ENCODE measurements at places on chromosomes 2 and 18.

DNA sequence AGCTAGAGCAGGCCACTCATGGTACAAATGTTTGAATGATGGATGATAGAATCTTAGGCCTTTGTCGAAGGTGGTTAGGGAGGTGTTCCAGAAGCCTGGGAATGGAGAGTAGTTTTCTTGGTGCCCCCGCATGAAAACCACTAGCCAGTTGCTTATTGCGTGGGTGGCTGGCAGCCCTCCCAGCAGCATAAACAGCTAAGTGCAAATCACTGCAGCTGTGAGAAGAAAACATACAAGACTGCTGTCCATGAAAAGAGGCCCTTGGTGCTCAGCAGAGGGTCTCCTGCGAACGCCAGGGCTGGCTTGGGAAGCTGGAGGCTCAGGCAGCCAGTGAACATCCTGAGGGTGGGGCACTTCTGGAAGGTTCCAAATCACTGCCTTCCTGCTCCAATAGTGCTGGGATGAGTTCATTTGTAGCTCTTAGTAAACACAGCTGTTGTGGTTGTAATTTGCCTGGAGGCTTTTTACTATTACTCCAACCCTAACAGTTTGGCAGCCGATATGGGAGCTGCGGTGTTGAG, 118.8 kb downstream of the MGAT5 start:
- no peak for DNase-seq

- no peak for DNase-seq
Measured at GRCh38 chr2:168935810-168936581, 34.9 kb downstream of the G6PC2 start.

GRCh38 chr18:24992491-24992890, 359.5 kb downstream of the ZNF521 start:
- DNase-seq: no peak

- no peak for DNase-seq
Measured at GRCh38 chr2:136253288-136254004, 135.5 kb upstream of the CXCR4 start.

- DNase-seq: no peak
Measured at GRCh38 chr2:190618030-190618429, 30.9 kb upstream of the NAB1 start.

DNA sequence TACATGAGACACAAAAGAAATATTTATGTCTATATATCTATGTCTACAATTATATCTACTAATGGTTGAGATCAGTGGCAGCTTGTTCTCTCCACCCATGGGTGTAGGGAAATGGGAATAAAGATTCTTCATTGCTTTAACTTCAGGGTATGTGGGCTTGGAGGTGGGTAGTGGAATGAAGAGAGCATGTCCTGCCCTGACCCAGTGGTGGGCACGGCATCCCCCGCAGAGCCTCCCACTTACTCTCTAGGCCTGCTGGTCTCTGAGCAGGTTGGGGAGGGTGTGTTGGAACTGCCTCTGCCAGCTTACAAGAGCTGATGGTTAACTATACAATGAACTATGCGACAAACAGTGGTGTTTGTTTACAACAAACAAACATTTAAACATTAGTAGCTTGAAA, 152.5 kb upstream of the SKOR2 start:
- DNase-seq: no peak

GRCh38 chr2:215083146-215083545, 55.3 kb downstream of the ABCA12 start:
- no peak for DNase-seq

DNA sequence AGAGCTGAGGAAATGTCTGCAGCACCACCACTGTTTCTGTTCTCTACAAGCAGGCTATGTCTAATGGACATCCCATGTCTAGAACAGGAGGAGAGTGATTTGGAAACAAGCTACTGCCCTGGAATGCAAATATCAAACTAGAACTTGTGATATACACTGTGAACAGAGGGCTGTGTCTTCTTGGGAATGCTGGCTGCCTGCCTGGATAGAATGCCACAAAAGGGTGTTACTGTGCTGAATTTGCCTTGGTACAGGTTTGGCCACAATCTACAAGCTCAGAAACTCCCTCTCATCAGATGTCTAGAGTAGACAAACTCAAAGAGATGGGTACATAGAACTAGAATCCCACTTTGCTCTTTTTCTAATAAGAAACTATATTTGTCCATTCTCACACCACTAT, 170.5 kb downstream of the NYAP2 start:
- DNase-seq: no peak

DNA sequence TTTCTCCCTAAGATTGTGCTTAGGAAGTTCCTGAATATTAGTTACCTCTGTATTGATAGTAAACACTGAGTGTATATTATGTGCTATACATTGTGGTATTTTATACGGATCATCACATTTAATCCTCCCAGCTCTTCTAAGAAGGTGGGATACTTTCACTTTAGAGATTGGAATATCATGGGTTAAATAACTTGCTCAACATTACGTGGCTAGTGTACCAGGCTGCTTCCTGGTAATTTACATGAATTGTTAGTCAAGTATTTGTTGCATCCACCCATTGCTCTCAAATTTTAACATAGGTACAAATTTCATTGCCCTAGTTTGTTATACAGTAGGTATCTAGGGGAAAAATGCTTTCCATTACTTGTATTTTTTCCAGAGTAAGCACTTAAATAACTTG, 21.4 kb downstream of the FAM98A start:
- no peak for DNase-seq

DNA sequence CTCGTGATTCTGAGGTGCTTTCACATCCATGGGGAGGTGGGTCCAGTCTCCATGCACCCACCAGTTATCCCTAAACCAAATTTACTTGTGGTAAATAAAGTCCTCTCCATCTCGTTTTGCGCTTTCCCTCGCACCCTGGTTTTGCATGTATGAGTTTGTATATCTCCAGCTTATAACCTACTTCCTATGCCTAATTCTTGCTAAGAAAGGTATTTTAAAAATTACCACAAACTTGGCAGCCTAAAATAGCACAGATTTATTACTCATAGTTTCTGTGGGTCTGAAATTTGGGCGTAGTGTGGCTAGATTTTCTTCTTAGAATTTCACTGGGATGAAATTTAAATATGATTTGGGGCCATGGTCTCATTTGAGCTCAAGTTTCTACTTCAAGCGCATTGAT, 511.5 kb downstream of the NYAP2 start:
- no peak for DNase-seq

DNA sequence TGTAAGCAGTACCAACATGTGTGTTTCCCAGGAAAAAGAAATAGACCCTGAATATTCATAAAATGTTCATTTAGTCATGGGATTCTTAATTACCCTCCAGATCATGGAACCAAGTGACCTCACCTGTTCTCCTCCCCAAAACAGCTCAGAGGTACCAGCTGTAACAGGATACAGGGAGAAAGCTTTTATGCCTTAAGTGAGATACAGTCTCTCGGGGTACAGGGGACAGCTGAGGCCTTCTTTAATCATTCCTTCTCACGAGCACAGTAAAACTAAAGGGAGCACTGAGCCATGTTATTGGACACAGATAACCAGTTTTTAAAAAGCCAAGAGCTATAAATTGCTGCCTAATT, 16.6 kb downstream of the EPHA4 start:
- DNase-seq: no peak

DNA sequence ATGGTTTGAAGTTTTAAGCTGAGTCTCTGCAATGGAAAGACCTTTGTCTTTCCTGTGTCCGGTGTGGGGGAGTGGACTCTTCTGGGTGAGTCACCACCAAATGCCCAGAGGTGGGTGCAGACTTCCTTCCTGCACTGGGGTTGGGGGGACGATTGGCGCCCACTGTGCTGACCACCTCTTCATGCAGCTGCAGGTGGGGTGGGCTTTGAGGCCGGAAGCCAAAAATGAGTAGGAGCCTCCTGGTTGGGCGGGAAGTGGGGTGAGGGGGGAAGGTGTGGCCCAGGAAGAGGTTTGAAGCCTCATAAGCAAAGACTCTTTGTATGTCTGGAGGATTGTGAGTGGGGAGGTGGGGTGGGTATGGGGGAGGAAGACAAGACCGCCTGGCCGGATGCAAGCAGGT, 27.6 kb downstream of the PAX8 start:
- no peak for DNase-seq

DNA sequence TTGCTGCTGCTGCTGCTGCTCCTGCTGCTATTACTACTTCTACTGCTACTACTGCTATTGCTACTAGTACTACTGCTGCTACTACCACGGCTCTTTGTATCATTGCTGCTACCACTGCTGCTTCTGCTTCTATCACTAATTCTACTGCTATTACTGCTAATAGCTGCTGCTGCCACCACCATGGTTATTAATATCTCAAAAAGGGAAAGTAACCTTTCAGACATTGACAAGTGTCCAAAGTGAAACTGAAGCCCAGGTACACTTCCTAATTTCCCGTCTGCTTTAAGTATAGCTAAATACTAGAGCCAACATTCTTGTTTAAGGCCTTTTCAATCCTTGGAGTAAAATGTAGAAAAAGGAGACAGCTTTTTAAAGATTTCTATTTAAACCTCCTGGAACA, 45.4 kb upstream of the EHBP1 start:
- no peak for DNase-seq

Data from HS-27A (cell line).